B cell (primary cell): ENCODE measurements at places on chromosomes 5 and 9.

DNA sequence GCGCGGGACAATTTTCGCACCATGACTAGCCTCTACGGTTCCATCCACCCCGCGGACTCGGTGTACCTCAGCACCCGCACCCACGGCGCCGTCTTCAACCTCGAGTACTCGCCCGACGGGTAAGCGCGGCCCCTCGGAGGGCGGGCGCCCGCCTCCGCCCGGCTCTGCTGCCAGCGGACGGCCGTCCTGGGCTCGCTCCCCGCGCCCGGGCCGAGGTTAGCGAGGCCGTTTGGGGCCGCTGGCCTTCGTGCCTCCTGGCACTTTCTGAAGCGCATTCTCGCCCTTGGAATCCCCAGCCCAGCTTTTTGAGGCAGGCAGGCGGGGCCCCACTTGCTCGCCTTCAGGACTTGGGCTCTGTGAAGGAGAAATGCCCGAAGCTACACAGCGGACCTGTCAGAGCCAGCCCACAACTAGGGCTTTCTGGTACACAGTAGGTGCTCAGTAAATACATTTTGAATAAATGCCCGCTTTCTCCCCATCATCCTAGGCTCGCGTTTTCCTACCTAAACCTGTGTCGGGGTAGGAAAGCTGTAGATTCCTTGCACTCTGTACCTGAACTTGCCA, 772 bp downstream of the DCAF10 start:
- DNase-seq = no peak

DNA sequence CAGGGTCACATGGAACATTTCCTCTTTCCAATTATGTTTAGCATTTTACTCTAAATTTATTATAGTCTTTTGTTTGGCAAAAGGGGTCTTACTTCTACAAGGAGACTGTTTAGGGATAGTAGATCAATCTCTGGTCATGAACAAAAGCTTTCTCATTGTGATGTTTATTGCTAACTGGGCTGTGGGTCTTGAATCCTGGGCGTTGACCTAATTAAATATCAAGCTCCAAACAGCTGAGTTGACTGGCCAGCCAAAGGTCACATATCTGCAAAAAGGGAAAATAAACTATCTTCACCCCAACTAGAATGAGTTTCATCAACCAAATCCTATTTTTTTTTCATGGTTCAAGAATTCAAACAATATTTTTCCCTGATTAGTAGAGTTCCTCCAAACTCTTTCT, 245.4 kb upstream of the TUT7 start:
- no peak for DNase-seq

DNA sequence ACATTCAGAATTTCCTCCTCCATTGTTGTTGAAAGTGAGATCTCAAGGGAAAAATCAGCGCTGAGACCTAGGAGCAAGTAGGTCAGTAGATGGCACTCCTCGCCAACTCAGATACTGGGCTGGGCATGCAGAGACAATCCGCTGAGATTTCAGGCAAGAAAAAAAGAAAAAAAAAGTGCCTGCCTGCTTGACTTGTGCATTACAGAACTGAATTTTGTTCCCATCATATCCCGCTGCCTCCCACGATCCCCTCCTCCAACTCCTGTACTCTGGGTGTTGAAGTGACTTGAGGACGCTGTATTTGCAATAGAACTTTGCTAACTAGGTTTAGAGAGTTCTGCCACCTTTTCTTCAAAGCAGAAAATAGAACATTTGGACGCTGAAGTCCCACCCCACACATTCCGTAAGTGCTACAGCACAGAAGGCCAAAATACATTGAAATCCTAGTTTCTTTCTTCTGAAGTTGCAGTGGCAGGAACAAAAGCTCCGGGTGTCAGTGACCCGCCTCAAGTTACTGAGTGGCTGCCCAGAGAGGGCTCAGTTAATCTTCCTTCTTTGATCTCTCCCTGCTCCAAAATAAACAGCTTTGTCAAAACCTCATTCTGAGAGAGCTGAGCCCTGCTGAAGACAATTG, 265.8 kb downstream of the MLLT3 start:
- peak; percentile 31 for DNase-seq

- DNase-seq = no peak
These were observed 35.5 kb upstream of the CTNNAL1 start for GRCh38 chr9:109048822-109049221.

- DNase-seq = peak; percentile 36
These were observed 146.2 kb upstream of the RASA1 start for GRCh38 chr5:87121304-87122150.

- DNase-seq = no peak
These were observed 209.6 kb upstream of the TNC start for GRCh38 chr9:115327436-115328122.

DNA sequence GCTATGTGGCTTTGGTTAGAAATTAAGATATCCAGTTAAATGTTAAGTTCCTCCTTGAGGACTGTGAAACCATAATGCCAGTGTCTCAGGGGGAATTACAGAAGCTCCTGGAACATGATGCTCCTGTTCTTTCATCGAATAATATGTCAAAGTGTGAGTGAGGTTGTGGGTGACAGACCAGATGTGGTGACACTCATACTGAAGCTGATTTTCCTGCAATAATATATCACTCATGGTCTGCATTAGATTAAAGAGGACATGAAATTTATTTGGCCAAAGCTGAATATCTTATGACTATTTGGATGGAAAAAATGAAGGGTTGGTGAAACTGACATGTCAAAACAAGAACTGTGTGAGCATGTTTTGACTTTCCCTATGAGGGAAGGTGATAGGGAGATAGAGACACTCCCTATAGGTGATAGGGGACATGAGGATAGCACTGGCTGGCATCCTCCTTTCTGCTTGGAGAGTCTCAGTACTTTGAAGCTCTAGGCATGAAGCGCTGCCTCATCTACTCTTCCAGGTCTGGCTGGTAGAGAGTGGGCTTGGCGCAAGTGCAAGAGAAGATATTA, 173.5 kb downstream of the ARHGEF28 start:
- DNase-seq = no peak

DNA sequence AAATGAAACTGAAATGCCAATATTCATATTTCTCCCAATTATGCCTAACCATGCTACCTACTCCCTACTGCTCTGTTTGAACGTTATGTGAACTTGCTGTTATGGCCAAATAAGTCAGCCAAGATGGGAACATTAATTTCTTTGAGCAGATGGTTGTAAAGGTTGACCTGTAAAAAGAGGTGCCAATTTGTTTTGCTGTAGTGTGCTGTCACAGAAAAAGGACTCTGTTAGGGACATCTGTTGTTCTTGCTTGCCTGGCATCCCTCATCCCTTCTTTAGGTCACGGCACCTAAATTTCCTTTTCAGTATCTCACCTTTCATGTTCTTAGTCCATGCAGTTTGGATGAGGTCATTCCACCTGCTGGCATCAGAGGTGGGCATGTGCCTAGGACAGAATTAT, 35.4 kb downstream of the GDNF start:
- no peak for DNase-seq

DNA sequence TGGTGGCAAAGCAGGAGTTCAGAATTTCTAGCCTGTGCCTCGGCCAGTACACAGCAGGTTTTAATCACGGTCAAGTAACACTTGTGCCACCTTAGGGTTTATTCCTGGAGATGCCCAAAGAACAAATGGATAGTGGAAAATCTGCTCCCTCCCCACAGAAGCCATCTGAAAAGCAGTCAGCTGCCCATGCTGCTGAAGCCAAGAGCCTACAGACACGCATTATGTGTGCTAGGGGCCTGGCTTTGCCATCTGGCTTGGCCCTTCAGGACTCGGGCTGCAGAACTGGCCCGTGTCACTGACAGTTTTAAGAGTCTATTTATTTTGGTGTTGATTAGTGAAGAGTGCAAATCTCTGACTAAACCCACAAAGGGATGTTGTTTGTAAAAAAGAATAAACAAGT, 11.1 kb downstream of the ARSB start:
- no peak for DNase-seq

DNA sequence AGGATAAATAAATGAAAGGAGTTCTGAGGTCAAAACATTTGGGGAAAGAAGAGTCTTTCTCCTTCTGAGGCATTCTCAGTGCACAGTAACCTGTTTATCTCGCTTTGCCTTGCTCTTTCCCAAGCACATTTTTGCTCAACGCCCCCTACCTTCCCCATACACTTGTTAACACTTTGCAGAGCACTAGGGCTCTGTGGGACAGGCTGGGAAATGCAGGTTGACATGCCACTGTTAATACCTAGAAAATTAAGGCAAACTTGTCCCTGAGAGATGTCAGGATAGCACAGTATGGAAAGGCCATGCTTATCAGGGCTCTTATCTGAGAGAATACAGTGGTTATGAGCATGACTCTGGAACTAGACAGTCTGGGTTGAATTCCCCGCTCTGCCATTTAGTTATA, 152.0 kb downstream of the DOCK8 start:
- no peak for DNase-seq

DNA sequence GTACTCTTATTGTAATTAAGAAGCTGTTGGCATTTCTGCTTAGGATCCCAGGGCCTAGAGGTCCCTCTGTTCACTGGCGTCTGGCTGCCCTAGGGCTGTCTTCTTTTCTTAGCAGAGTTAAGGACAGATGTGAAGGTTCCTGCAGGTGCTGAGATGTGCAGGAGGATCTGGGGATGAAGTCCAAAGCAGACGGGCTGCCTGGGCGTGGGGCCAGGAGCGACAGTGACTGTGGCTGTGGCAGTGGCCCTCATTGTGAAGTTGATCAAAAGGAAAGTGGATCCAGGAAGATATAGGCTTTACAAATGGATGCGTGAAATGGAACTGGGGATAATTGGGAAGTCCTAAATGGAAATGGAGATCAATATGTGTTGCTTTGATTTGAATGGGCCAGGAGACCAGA, 19.1 kb upstream of the SH3PXD2B start:
- no peak for DNase-seq

GRCh38 chr9:72779614-72780013, 173.2 kb downstream of the ALDH1A1 start:
- DNase-seq = no peak

- no peak for DNase-seq
These were observed 1.9 kb upstream of the GM2A start for GRCh38 chr5:151251001-151251551.

- no peak for DNase-seq
These were observed 730.6 kb upstream of the ZNF608 start for GRCh38 chr5:125476901-125477585.

DNA sequence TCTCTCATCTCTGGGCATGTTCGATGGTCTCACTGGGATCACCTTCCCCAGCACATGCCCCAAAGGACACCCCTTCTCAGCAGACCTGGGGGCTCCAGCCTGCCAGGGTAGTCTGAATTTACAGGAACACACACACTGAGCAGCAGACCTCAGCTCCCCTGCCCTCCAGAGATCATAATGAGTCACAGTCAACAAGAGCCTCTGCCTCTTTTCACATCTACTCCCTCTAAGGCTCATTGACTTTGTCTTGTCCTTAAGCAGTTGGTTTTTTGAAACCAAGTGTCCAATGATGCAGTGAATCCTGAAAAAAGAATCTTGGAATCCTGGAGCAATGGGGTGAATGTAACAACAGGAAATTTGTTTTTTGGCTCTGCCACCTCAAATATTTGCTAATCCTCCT, 20.8 kb downstream of the GABBR2 start:
- no peak for DNase-seq

DNA sequence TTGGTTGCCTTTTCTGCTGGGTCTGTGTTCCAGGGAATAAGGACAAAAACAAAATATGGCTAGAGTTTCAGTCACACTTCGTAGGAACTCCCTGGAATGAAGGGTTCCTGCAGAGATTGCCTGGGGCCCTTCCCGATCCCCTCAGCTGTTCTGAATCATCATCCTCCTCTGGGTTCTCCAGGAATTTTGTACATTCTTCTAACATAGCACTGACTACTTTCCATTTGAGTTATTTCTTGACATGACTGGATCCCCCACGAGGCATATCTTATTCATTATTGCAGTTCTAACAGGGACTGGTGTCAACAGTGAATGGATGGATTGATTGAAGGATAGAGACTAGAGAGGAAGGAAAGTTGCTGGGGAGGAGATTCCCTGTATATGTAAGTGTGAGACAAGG, 49.2 kb upstream of the TNC start:
- no peak for DNase-seq

- DNase-seq = no peak
These were observed 483 bp upstream of the PLPP6 start for GRCh38 chr9:4661611-4662010.

DNA sequence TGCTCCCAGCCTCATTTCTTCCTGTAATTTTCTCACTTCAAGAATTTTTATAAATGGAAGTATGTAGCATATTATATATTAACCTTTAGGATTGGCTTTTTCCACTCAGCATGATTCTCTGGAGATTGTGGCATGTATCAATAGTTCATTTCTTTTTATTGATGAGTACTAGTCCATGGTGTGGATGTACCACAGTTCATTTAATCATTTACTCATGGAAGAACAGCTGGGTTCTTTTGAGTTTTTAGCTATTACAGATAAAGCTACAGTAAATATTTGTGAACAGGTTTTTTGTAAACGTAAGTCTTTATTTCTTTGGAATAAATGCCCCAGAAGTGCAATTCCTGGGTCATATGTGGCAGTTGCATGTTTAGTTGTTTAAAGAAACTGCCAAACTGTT, 76.1 kb downstream of the UHRF2 start:
- DNase-seq = no peak
